ENCODE measurements at places on chromosomes 16 and 17. TPM values are rescaled to one million over a fixed set of nuclear protein-coding genes. Genes with fewer than 3 reads are reported as not detected.

Gene ITGB3
- polyA plus RNA-seq: not detected

Gene SLFN14
- not detected for polyA plus RNA-seq

Gene GPR142
- polyA plus RNA-seq: not detected

Gene RHBDF1
- polyA plus RNA-seq: 0.64 TPM

Gene GNAO1
- 364 TPM for polyA plus RNA-seq

Gene ST6GALNAC2
- not detected for polyA plus RNA-seq

Gene PIK3R5
- polyA plus RNA-seq: not detected

Gene RNU2-1
- not detected for polyA plus RNA-seq

Gene TPPP3
- polyA plus RNA-seq: 55.4 TPM

Gene ERCC4
- 43.6 TPM for polyA plus RNA-seq

Gene MT1M
- polyA plus RNA-seq: 3.7 TPM

Gene SLC35B1
- 116 TPM for polyA plus RNA-seq

Gene ATP1B2
- polyA plus RNA-seq: 70.0 TPM

Gene ARHGAP27
- polyA plus RNA-seq: not detected

Gene MMP2
- polyA plus RNA-seq: 1.8 TPM

Gene ASPHD1
- 5.0 TPM for polyA plus RNA-seq

Gene TPSG1
- polyA plus RNA-seq: not detected

Gene SPOP
- 37.4 TPM for polyA plus RNA-seq

Gene GINS2
- polyA plus RNA-seq: not detected

Gene RHBDL3
- polyA plus RNA-seq: 0.17 TPM

Gene TBC1D3G
- polyA plus RNA-seq: 0.18 TPM
